Kasumi-1 (cell line): ENCODE measurements at places on chromosomes 1 and 21.
A peak's percentile ranks its signal among the peaks of the same experiment; 100 is the strongest.

GRCh38 chr1:81238129-81238528, 562.6 kb upstream of the ADGRL2 start:
- no peak for DNase-seq

GRCh38 chr1:192506741-192507155, 68.8 kb upstream of the RGS1 start:
- DNase-seq, result peak; percentile 52

GRCh38 chr1:225422031-225422605, 5.7 kb downstream of the LBR start:
- DNase-seq, result peak; percentile 50

DNA sequence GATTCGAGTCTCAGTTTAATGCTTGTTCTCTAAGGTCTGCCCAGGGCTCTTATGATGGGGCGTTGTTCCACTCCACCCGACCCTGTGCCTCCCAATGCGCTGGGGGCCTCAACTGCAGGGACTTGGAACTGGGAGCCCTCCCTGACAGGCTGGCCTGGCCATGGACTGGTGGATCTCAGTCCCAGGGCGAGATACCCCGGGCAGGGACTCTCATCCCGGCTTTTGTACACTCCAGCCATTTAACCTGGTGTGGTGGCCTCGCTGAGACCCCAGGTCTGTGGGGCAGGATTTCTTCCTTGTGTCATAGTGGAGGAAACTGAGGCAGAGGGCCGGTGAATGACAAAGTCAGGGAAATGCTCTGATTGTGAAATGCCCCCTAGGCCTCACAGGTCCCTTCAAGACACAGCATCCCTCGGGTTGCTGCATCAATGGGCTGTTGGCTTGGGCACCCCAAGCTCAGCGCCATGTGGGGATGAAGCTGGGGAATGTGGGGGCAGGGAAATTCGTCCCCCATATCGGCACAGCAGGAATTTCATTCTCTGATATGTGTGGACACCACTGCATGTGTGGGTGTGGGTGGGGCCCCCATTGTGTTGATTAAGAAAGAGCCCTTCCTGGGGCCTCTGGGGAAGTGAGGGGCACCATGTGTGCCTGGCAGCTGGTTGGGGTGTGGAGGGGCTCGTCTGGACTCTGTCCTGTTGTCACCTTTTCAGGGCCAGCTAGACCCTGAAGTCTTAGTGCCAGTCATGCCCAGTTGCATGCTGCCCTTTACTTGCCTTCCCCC, 19.9 kb upstream of the ZNF678 start:
- no peak for DNase-seq

GRCh38 chr1:62784509-62785365, 805 bp downstream of the ATG4C start:
- DNase-seq, result peak; percentile 63

- DNase-seq, result peak; percentile 81
Observed at GRCh38 chr1:10507111-10507879, 32.5 kb downstream of the PEX14 start.

DNA sequence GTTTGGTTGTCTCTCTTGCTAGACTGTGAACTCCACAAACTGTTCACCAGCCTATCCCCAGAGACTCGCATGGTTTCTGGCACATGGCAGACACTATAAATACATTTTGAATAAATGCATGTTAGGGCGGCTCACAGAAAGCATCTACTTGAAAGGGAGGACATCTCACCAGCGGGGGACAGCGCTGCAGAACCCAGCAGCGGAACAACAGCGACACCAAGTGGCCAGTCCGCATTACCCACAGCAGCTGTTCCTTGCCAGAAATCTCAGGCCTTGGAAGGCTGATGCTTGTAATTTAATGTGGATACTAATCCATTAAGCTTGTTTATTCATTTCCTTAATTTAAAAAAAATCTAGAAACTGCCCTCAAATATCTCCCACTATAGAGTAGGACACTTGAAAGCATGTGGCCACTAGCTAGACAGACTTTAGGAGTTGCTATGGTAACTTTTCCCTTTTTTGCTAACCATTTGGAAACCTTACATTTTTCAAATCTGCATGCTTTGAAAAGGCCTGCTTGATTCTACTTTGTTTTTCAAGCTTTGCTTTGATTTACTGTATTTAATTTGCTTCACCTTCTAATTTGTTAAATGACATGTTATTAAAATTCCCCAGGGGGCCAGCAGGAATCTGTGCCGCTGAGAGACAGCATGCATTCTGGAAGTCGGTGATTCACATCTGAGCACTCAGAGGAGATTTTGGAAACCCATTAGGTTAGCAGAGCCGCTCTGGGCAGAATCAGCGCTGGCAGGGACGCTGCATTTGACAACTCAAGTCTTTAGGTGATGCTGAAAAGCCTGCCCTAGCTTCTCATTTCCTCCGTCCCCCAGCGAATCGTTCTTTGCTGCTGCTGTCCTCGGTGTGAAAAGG, 63.5 kb upstream of the SSX2IP start:
- peak; percentile 43 for DNase-seq

GRCh38 chr1:203612932-203613682, 13.5 kb upstream of the ATP2B4 start:
- DNase-seq, result no peak

DNA sequence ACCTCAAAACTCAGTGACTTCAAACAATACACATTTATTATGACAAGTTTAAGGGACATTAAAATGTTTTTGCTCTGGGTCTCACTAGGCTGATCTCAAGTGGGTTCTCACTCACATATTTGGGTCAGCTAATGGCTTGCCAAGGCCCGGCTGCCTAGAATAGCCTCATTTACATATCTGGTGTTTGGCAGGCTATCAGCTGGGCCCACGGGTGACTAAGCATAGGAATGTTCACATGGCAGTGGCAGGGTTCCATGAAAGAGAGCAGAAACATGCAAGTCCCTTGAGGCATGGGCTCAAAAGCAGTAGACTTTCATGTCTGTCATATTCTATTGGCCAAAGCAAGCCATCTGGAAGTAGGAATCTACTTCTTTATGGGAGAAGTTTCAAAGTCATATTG, 492.6 kb downstream of the KCNT2 start:
- DNase-seq, result no peak

GRCh38 chr1:116321766-116322175, 51.3 kb upstream of the ATP1A1 start:
- DNase-seq, result no peak

- DNase-seq, result peak; percentile 67
Observed at GRCh38 chr1:244836135-244836521, 670 bp downstream of the COX20 start.

DNA sequence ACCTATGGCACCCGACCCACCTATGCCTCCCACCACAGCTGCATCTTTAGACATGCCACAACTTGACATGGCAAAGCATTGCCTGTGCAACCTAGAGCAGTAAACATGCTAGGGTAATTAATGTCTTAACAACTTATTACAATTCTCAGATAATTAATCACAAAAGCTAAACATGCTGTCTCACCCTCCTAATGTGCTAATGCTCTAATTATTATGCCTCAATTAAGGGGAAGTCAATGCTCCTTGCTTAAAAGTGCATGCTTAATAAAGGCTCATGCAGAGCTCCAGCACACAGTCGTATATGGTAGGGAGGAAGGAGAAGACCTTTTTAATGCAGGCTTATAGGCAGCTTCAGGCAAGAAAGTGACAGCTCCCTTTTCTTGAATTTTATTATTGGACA, 396.0 kb downstream of the SEC16B start:
- no peak for DNase-seq

- DNase-seq, result peak; percentile 76
Observed at GRCh38 chr1:221925947-221926346, 184.1 kb upstream of the DUSP10 start.

DNA sequence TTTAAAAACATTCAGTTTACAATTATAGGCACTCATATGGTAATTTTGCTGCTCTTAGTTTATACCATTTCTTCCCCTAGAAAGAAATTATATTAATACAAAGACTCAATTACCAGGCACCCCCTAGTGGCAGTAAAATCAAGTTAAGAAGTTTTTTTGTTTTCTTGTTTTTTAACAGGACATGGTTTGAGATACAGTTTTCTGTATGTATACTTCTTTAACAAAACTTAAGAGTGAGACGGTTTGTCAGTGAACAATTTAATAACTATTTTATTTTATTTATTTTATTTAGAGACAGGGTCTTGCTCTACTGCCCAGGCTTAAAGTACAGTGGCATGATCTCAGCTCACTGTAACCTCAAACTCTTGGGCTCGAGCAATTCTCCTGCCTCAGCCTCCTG, 224.6 kb downstream of the FAF1 start:
- DNase-seq, result peak; percentile 68

GRCh38 chr21:25925936-25926335, 191.2 kb downstream of the GABPA start:
- DNase-seq, result peak; percentile 77

DNA sequence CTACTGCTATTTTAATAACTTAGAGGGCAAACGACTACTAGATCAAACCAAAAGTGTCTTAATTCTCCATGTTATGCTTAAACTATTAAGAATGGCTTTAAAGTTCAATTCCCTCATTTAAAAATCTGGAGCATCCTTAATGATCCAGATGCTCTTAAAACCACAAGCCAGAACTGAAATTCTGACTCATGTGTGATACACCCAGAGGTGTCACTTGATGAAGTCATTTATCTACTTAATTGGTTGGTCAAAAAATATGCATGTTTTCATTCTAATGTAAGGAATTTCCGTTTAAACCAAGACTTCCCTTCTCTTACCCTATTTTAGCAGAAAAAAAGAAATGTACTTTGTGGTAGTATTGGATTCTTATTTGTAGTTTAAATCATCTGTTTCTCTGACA, 1261.2 kb upstream of the B3GALT2 start:
- DNase-seq, result no peak

GRCh38 chr1:99207216-99207615, 57.1 kb upstream of the PLPPR4 start:
- DNase-seq, result no peak

GRCh38 chr1:55468142-55468795, 253.1 kb upstream of the USP24 start:
- DNase-seq, result no peak

GRCh38 chr1:155968670-155969069, 9.7 kb downstream of the ARHGEF2 start:
- no peak for DNase-seq

DNA sequence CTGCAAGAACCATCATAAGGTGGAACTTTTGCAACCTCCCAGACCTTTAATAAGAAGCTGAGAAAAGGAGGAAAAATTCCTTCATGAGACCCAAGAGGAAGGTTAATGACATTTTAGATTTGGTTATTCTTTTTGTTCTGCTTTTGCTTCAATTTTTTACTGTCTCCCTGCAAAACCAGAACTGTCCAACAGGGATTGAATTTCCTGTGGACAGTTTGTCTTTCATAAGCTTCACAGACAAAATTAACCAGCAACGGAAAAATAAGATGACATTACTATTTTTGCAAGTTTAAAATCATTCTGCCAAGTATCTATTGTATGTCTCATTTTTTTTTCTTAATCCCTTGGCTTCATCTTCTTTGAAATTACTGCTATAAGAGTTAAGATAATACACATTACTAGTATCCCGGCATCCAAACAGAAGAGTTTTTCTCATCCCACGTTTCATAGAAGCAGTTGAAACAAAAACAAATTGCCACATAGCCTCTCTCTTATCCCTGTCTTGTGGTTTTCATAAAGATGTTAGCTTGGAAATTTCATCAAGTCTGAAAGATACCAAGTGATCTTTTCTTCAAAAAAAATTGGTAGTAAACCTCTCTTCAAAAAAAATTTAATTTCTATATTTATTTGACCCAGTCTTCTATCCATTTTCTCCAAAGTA, 465.3 kb upstream of the PTBP2 start:
- DNase-seq, result no peak

- no peak for DNase-seq
Observed at GRCh38 chr1:109653306-109653705, 2.6 kb upstream of the GSTM4 start.

GRCh38 chr1:241356187-241356518, 852 bp downstream of the RGS7 start:
- no peak for DNase-seq

DNA sequence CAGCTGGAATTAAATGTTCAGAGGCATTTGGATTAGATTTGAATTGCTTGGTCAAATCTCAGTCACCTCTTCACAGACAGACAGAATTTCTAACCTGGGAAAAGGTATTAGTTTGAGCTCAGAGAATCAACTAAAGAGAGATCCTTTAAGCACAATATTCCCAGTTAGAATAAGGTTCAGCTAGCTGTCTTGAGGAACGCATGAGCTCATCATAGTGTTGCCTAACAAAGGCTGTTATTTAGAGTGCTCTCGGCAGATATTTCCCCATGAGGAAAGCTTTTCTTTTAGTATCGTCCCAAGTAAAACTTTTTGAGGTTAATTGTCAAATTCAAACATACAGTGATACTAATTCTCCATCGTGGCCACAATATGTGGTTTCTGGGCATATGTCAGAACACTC, 269.9 kb downstream of the HLX start:
- no peak for DNase-seq

GRCh38 chr21:42614396-42614795, 39.0 kb upstream of the PDE9A start:
- no peak for DNase-seq

- DNase-seq, result peak; percentile 59
Observed at GRCh38 chr21:25862596-25862995, 127.8 kb downstream of the GABPA start.

GRCh38 chr1:244302876-244303609, 148.7 kb downstream of the ADSS2 start:
- no peak for DNase-seq

GRCh38 chr1:170596701-170597100, 64.7 kb downstream of the GORAB start:
- DNase-seq, result no peak
